ENCODE measurements at places on chromosomes 7 and 10.

DNA sequence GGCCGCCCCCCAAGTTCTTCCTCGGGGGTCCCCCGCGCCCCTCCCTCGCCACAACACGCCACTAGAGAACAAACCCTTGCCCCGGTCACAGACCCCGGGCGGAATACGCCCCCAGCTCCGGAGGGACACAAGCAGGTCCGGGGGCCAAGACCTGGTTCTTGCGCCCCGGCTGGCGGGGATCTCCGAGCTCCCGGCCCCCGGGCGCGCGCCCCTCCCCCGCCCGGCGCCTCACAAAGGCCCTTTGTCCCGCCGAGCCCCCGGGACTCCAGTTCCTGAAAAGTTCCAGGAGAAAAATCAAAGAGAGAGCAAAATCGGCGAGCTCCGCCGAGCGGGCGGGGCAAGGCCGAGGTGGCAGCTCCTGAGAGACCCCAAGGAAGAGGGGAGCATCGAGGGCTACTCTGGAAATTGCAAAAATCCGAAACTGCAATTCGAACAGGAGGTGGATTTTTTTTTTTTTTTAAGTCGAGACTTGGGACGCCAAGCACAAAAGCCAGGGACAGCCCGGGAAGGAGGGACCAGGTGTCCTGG lies 4.0 kb downstream of the TNRC18 start:
- DNase-seq, result no peak

DNA sequence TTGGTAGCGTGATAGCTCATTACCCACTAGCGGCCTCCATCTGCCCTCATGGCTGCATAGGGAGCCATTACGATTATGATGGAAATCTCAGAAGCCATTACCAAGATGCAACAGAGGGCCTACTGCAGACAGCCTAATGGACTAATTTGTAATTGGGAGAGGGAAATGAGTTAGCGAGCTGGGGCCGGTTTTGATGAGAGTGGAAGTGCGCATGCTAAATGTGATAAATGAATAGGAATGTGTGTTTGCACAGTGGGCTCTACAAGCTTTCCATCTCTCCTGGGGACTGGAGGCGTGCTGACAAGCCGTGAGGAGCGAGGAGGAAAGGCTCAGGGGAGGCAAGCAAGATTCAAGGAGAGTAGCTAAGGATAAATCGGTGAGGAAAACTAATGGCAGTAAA lies 644.5 kb upstream of the GALNT17 start:
- DNase-seq, result no peak

DNA sequence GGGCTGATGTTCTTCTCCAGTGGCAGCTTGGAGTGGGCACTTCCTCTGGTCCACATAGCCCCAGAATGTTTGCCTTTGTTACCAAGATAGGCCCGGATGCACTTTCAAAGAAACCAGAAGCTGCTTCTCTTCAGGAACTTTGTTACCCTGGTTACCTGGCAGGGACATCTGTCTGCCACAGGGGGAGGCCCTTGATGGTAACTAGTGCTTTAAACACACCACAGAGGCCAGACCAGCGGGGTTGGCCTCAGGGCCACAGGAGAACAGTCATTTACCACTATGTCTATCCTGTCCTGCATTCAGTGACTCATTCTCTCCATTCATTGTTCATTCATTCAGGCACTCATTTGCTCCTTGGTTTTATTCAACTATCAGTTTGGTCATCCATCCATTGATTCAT lies 11.9 kb upstream of the PLEKHA1 start:
- no peak for DNase-seq

DNA sequence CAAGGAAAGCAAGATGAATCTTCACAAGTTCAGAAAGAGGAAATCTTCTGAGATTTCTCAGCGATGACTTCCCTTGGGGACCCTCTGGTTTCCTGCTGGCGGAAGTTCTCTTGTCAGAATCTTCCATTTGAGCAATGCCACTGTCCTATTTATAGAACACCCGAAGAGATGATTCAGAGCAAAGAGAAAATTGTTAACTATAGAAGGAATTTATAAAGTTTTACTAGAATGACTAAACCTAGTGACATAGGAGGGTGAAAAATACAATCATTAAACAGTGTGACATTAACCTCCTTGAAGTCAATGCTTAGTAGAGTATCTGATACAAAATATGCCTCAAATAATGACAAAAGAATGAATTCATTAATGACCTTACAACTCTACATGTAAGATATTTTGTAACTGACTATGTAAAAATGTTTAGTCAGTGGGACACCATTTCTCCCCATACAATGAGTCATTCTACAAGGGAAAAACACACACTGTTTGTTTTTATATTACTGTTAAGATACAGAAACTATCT lies 206.5 kb upstream of the CNTNAP2 start:
- no peak for DNase-seq

- DNase-seq, result no peak
These were observed 454.5 kb upstream of the SEMA3D start for GRCh38 chr7:85641331-85641730.

DNA sequence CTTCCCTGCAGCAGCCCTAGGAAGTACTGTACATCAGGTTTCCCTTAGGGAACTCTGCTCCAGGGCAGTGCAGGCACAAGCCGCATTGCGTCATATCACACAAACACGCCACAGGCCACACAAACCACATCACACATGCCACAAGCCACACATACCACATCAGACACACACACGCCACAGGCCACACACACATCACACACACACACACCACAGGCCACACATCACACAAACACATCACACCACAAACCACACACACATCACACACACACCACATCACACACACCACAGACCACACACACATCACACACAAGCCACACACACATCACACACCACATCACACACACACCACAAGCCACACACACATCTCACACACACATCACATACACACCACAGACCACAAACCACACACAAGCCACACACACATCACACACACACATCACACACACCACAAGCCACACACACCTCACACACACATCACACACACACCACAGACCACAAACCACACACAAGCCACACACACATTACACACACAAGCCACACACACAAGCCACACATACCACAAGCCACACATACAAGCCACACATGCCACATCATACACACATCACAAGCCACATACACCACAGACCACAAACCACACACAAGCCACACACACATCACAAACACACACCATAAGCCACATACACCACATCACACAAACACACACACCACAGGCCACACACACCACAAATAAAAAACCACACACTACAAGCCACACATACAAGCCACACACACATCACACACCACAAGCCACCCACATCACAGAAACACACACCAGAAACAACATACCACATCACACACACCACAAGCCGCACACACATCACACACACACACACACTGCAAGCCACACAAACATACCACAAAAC lies 53.4 kb downstream of the TMEM209 start:
- no peak for DNase-seq

- DNase-seq, result no peak
These were observed 266.8 kb downstream of the CELF2 start for GRCh38 chr10:11284291-11285085.

- DNase-seq, result no peak
These were observed 240.9 kb upstream of the IMMP2L start for GRCh38 chr7:111803015-111803758.

DNA sequence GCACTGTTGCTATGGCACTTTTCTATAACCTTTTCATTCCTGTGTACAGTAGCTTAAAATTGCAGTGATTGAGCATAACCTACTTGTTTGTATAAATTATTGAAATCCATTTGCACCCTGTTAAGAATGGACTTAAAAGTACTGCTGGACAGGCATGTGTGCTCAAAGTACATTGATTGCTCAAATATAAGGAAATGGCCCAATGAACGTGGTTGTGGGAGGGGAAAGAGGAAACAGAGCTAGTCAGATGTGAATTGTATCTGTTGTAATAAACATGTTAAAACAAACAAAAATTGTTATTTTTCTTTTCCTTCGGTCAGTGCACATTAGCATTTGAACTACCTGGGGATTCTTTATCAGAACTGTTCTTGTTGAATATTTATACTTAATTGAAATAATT lies 57.1 kb upstream of the BAMBI start:
- no peak for DNase-seq

DNA sequence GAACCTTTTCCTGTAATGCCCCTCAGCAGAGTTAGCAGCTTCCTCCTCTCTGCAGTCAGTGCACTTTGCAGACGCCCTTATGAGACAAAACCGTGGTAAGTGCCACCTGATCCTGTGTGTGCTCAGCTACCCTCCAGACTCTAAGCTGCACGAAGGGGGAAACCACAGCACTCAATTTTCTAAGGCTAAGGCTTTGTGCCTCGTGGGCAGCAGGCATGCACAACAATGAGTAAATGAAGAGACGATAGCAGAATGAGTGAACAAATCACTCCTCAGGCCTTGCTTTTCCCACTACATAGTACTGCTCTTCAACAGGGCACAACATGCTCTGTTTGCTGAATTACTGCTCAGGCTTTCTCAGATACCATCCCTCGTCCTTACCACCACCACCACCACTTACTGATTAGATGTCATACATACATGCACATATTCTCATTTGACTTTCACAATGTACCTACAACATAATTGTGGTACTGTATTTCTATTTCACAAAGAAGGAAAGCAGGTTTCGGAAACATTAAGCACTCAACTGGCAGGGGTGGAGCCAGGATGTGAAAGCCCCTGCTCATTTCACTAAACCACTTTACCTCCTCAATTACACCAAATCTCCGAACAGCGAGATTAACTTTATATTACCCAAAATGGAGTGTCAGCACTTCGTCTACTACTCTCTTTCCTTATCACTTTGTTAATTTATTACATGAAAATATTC lies 85.4 kb downstream of the ICA1 start:
- peak; percentile 31 for DNase-seq

GRCh38 chr7:114481999-114482398 lies 67.4 kb downstream of the FOXP2 start:
- DNase-seq, result no peak

GRCh38 chr7:74087791-74088453 lies 4.3 kb downstream of the LIMK1 start:
- DNase-seq, result no peak

- no peak for DNase-seq
These were observed 25.8 kb downstream of the STEAP1 start for GRCh38 chr7:90180011-90180585.
